ENCODE measurements at places on chromosomes 13 and 19. TPM values are rescaled to one million over a fixed set of nuclear protein-coding genes. Genes with fewer than 3 reads are reported as not detected.

TPTE2 gene
- total RNA-seq = not detected

ZNF568 gene
- total RNA-seq = 4.1 TPM

- peak overlapping the region; percentile 45 for H3K4me3 ChIP-seq
- no peak for DNase-seq
- H3K27me3 ChIP-seq = no peaks in the 10 kb centered on the region
- H3K4me1 ChIP-seq = no peaks in the 10 kb centered on the region
- peak overlapping the region; percentile 90 for H3K27ac ChIP-seq
Observed at GRCh38 chr13:42040730-42041010, 7.8 kb upstream of the DGKH start.

KIR3DL2 gene
- not detected for total RNA-seq

- H3K27ac ChIP-seq = peak overlapping the region; percentile 90
- DNase-seq = no peak
- no peaks in the 10 kb centered on the region for H3K36me3 ChIP-seq
- H3K27me3 ChIP-seq = no peaks in the 10 kb centered on the region
Observed at GRCh38 chr19:9673912-9674662, 813 bp downstream of the ZNF562 start.

ICAM5 gene
- 0.17 TPM for total RNA-seq

GATAD2A gene
- 38.0 TPM for total RNA-seq

- H3K27ac ChIP-seq = no peak overlapping the region
- no peak for DNase-seq
- H3K4me3 ChIP-seq = no peak overlapping the region
- H3K4me1 ChIP-seq = peaks cover 16% of the 10 kb centered on the region
Observed at GRCh38 chr13:95494082-95494681, 58.3 kb upstream of the CLDN10 start.

SLC7A9 gene
- not detected for total RNA-seq

TIMM44 gene
- total RNA-seq = 25.4 TPM

ONECUT3 gene
- total RNA-seq = not detected

IFNL1 gene
- total RNA-seq = not detected

GRCh38 chr19:19548915-19549759 lies 11.1 kb downstream of the CILP2 start:
- no peak overlapping the region for H3K4me3 ChIP-seq
- no peaks in the 10 kb centered on the region for H3K36me3 ChIP-seq
- H3K27me3 ChIP-seq = no peaks in the 10 kb centered on the region

DNA sequence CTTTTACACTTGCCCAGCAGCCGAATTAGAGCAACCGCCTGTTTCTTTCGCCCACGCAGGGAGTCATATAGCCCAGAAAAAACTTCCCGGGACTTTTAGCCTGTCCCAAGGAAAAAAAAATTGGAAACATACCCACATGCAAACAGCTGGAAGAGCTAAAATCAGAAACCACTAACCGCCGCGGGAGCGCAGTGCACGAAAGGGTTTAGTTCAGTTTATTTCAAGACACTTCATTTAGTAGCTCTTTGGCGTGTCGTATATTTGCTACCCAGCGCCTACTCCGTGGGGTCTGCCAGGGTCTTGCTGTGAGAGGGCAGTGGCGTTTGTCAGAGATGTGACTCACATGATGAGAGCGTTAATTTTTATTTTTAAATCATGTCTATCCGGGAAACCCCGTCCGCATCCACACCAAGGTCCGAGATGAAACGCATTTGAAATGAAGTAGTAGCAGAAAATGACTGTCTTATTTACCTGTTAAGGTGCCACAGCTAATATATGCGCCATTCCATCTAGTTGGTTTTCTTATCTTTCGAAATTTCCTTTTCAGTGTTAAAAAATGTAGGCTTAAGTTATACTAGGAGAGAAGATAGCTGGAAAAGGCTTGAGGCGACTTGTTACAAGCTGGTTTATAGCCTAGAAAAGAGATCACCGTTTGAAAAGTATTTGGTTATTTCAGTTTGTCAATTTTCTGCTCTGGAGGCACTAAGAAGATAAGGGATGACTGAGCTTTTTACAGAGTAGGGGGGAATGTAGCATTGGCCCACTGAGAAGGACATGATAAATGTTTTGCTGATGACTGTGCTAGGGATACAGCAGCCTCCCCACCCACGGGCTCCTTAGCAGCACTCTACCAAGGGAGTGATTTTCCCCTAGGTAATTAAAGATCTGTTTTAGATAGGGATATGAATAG lies 1.7 kb downstream of the KLF5 start:
- H3K27me3 ChIP-seq = no peaks in the 10 kb centered on the region
- H3K27ac ChIP-seq = peak overlapping the region; percentile 42

DNA sequence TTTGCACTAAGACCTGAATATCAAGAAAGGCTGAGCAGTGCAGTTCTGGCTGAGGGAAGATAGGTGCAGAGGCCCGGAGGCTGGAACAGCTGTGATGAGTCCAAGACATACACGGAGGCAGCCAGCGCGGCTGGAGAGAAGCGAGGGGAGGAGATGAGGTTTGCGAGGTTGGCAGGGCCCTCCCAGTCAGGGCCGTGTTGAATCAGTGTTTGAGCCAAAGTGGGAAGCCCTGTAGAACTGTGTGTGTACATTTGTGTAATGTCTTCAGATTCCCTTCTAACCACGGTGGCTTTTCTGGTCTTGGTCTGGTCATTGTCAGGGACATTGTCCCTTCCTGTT lies 34.9 kb downstream of the PAK4 start:
- H3K4me3 ChIP-seq = no peak overlapping the region
- H3K36me3 ChIP-seq = no peaks in the 10 kb centered on the region
- H3K27me3 ChIP-seq = no peaks in the 10 kb centered on the region
- peak; percentile 43 for DNase-seq

DNA sequence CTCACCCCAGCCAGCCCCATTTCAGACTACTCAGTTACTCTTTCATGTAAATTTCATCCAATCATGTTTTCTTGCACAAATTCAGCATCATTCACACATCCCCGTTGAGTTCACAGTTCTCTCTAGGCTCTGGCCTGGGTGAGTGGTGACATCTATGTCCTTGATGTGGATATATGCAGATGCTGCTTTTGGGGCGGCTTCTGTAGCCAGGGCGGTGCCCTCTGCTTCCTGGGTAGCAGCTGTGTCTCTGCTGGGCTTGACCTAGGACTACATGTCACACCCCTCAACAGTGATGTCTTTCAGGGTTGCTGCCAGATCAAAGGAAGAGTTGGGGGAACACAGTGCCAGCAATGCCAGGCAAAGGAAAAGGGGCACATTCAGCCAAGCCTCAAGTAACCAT lies 68.5 kb upstream of the KCTD15 start:
- no peaks in the 10 kb centered on the region for H3K4me1 ChIP-seq
- no peaks in the 10 kb centered on the region for H3K27me3 ChIP-seq
- H3K27ac ChIP-seq = no peak overlapping the region
- DNase-seq = no peak
- H3K4me3 ChIP-seq = no peak overlapping the region

- H3K36me3 ChIP-seq = no peaks in the 10 kb centered on the region
- H3K27ac ChIP-seq = no peak overlapping the region
- no peaks in the 10 kb centered on the region for H3K4me1 ChIP-seq
- H3K27me3 ChIP-seq = no peaks in the 10 kb centered on the region
Observed at GRCh38 chr13:63190742-63191141, 1775.1 kb upstream of the PCDH20 start.

- no peak for DNase-seq
- no peaks in the 10 kb centered on the region for H3K27me3 ChIP-seq
Observed at GRCh38 chr13:23652909-23653726, 82.9 kb downstream of the TNFRSF19 start.

RGS9BP gene
- 0.06 TPM for total RNA-seq

AKT2 gene
- total RNA-seq = 49.2 TPM

BORA gene
- total RNA-seq = 1.3 TPM

SAE1 gene
- total RNA-seq = 22.4 TPM

DNA sequence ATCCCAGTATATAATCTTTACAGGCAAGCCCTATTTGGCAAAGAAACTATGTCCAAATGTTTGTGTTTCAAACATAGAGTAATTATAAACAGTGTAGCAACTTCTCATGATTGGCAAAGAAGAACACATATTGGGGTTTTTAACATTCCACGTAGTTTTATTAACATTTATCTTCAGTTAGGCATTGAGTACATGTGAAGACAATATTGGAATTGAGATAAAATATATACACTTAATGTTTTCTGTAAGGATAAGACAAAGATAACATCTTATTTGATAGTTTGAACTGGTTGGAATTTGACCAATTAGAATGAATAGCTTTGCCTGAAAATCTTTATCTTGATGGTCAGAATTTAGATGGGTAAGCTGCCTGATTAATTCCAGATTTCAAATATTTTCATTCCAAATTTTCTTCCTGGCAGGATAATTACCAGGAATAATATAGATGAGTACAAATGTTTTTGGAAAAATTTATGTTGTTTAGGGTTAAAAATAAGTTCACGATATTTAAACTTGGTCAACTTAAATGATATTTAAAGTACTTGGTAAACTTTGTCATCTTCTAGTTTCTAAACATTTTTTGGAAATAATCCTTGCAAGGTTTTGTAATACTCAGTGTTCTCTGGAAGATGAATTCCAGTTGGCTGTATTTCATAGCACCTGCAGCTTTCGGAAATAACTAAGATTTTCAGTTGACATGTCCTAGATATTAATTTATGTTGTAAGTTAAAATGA lies 536.5 kb upstream of the SPRY2 start:
- no peaks in the 10 kb centered on the region for H3K4me1 ChIP-seq
- no peaks in the 10 kb centered on the region for H3K27me3 ChIP-seq
- H3K27ac ChIP-seq = no peak overlapping the region
- no peak overlapping the region for H3K4me3 ChIP-seq
- DNase-seq = no peak
- H3K36me3 ChIP-seq = no peaks in the 10 kb centered on the region

DNA sequence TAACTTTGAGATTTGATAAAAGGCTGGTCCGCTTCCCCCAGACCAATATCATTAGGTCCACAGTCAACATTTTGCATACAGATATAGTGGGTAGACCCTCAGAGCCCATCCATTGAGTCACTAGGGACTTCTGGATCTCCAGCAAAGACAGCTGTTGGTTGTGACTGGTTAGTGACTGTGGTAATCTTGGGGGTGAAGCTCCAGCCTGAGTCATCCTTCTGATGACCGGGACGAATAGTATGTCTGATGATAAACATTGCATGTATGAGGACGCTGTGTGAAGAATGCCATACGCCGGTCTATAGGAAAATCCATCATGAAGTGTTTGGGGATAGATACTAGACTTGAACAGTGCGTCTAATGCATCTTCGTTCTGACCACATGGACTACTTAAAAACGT lies 307.0 kb downstream of the UQCRFS1 start:
- H3K36me3 ChIP-seq = no peaks in the 10 kb centered on the region
- H3K4me1 ChIP-seq = no peaks in the 10 kb centered on the region
- H3K4me3 ChIP-seq = no peak overlapping the region

GRCh38 chr19:47005164-47005641 lies 14.4 kb upstream of the NPAS1 start:
- H3K36me3 ChIP-seq = no peaks in the 10 kb centered on the region
- no peak for DNase-seq
- no peaks in the 10 kb centered on the region for H3K27me3 ChIP-seq
- no peak overlapping the region for H3K27ac ChIP-seq
- no peak overlapping the region for H3K4me3 ChIP-seq
- no peaks in the 10 kb centered on the region for H3K4me1 ChIP-seq

ZNF90 gene
- total RNA-seq = 4.1 TPM

JAK3 gene
- total RNA-seq = 1.1 TPM

DNA sequence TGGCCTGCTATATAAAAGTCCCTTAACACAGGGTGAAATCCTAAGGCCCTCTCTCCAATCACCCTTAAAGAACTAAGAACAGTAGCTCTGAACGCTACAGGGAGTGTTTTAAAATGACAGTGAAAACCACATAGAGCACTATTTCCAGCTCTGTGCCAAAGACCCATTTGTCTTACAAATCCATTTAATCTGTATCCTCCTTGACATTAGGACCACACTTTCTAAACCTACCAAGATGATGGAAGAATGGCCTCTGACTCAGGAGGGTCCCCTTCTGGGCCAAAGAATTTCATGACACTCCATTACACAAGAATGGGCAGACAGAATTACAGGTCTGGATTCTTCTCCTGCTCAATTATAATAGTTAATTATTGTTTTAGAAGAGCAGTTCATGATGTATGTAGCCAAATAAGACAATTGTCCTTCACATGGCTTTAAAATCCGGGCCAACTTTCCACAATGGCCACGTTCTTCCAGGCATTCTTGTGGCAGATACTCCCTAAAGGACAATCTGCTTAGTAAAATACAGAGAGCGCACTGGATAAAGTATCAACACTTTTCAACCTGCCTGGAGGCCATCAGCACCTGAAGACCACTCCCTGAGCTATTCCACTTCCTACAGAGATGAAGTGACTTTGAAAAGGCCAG lies 61.0 kb downstream of the STK24 start:
- no peaks in the 10 kb centered on the region for H3K27me3 ChIP-seq
- no peaks in the 10 kb centered on the region for H3K36me3 ChIP-seq
- no peak for DNase-seq
- no peak overlapping the region for H3K4me3 ChIP-seq

GRCh38 chr19:13782537-13782936 lies 8.3 kb downstream of the C19orf53 start:
- H3K27ac ChIP-seq = no peak overlapping the region
- no peaks in the 10 kb centered on the region for H3K27me3 ChIP-seq
- no peak overlapping the region for H3K4me3 ChIP-seq
- peaks cover 8% of the 10 kb centered on the region for H3K36me3 ChIP-seq
- no peak for DNase-seq

DNA sequence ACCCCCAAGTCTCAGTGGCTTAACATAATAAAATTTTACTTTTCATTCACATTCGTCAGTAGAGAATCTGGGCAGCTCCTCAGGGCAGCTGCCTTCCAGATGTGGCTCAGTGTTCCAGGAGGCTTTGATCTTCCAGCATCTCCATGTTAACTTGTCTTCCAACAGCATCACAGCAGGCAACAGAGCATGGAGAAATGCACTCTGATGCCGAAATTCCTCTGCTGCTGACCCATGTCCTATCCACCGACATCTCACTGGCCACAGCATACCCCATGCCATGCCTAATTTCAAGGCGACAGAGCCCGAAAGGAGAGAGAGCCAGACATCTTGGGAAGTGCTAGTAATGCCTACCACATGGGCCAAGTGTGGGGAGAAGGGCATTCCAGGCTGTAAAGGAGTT lies 64.9 kb upstream of the MEDAG start:
- H3K4me1 ChIP-seq = no peaks in the 10 kb centered on the region
- no peak overlapping the region for H3K4me3 ChIP-seq
- no peaks in the 10 kb centered on the region for H3K36me3 ChIP-seq
- no peak for DNase-seq
- no peak overlapping the region for H3K27ac ChIP-seq

Data from pancreas (tissue), 10 donors.